ENCODE measurements at places on chromosomes 3 and 15. TPM values are rescaled to one million over a fixed set of nuclear protein-coding genes. Genes with fewer than 3 reads are reported as not detected.

DNA sequence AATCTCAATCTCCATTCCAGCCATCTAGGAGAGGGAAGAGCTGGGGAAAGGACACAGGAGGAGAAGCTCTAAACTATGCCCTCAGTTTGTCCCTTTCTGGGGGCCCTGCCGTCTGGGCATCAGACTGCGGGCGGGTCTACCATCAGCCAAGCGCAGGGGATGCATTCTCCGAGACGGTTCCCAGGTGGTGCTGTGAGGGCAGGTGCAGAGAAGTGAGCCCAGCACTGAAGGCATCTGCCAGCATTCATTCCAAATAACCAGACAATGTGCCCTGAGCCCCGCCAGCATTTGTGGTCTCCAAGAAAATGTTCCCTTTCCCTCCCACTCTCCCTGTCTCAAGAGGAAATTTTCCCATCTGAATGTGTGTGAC, 265.7 kb downstream of the XXYLT1 start:
- H3K4me3 ChIP-seq = no peak overlapping the region
- peaks cover 58% of the 10 kb centered on the region for H3K27me3 ChIP-seq
- no peak for DNase-seq
- no peaks in the 10 kb centered on the region for H3K4me1 ChIP-seq
- H3K36me3 ChIP-seq = no peaks in the 10 kb centered on the region

GRCh38 chr3:97417-98258, 98.9 kb upstream of the CHL1 start:
- H3K4me1 ChIP-seq = no peaks in the 10 kb centered on the region
- H3K4me3 ChIP-seq = no peak overlapping the region
- H3K27me3 ChIP-seq = no peaks in the 10 kb centered on the region
- H3K36me3 ChIP-seq = no peaks in the 10 kb centered on the region

The ATP10A gene
- total RNA-seq = 36.6 TPM

DNA sequence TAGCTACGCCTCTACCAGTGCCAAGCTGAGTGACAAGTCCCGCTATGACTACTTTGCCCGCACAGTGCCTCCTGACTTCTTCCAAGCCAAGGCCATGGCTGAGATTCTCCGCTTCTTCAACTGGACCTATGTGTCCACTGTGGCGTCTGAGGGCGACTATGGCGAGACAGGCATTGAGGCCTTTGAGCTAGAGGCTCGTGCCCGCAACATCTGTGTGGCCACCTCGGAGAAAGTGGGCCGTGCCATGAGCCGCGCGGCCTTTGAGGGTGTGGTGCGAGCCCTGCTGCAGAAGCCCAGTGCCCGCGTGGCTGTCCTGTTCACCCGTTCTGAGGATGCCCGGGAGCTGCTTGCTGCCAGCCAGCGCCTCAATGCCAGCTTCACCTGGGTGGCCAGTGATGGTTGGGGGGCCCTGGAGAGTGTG, 5.7 kb downstream of the GRM2 start:
- DNase-seq = no peak
- no peaks in the 10 kb centered on the region for H3K36me3 ChIP-seq
- peaks cover 1% of the 10 kb centered on the region for H3K4me1 ChIP-seq
- H3K27me3 ChIP-seq = peaks cover 13% of the 10 kb centered on the region
- H3K27ac ChIP-seq = no peak overlapping the region

GRCh38 chr3:196775938-196776337, 36.3 kb downstream of the PAK2 start:
- H3K4me1 ChIP-seq = peaks cover 11% of the 10 kb centered on the region
- no peak for DNase-seq
- peaks cover 4% of the 10 kb centered on the region for H3K36me3 ChIP-seq
- H3K27ac ChIP-seq = no peak overlapping the region
- H3K4me3 ChIP-seq = no peak overlapping the region

The RARRES1 gene
- 3.2 TPM for total RNA-seq

- H3K36me3 ChIP-seq = peaks cover 68% of the 10 kb centered on the region
Observed at GRCh38 chr3:98800401-98800800, 37.3 kb downstream of the ST3GAL6 start.

The MTHFS gene
- total RNA-seq = 20.0 TPM
